ENCODE measurements at places on chromosomes 1 and 21.

DNA sequence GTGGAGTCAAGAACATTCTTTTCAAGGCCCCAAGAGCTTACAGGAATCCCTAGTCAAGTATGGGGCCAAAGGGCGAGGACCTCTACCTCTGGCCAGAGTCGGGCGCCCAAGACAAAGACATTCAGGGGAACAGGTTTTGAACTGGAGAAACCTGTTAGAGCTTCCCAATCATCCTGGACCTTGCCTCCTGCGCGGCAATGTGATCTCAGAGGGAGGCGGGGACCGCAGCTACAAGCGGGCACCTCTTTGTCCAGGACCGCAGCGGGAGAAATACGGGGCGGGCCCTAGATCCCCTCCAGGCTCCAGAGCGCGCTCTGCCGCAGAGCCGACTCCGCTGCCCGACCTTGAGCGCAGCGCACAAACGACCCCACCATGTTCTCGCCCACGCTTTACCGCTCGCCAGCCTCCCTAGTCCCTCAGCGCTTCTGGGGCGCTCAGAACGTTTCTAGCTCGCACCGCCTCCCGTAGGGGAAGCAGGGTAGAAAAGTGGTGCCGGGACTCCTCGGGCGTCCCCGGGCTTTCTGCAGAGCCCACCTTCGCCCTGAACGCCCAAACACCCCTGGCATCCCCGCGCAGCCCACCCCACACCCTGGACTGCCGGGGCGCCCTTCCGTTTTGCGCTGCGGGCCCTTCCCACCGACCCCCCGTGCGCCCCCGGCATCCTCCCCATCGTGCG lies 28.1 kb downstream of the RABIF start:
- DNase-seq: no peak

- DNase-seq: no peak
These were observed 46.5 kb upstream of the GREM2 start for GRCh38 chr1:240658312-240658960.

DNA sequence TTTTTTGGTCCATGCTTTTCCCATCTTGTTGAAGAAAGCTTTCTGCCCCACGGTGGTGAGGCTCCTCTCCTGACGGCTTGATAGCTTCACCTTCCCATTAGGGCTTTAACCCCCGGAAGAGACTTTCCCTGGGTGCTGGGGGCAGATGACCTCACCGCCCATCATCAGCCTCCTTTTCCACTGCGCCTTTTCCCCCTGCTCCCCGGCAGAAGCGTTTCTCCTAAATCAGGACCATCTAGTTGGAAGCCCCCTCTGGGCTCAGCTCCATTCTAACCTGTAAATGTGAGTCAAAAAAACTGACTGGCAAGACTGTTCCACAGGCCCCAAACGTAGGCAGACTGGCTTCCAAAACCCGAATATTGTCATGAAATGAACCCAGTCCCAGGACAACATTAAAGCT lies 6.7 kb downstream of the POFUT2 start:
- DNase-seq: no peak

- no peak for DNase-seq
These were observed 139.8 kb downstream of the RYR2 start for GRCh38 chr1:237181743-237182317.

DNA sequence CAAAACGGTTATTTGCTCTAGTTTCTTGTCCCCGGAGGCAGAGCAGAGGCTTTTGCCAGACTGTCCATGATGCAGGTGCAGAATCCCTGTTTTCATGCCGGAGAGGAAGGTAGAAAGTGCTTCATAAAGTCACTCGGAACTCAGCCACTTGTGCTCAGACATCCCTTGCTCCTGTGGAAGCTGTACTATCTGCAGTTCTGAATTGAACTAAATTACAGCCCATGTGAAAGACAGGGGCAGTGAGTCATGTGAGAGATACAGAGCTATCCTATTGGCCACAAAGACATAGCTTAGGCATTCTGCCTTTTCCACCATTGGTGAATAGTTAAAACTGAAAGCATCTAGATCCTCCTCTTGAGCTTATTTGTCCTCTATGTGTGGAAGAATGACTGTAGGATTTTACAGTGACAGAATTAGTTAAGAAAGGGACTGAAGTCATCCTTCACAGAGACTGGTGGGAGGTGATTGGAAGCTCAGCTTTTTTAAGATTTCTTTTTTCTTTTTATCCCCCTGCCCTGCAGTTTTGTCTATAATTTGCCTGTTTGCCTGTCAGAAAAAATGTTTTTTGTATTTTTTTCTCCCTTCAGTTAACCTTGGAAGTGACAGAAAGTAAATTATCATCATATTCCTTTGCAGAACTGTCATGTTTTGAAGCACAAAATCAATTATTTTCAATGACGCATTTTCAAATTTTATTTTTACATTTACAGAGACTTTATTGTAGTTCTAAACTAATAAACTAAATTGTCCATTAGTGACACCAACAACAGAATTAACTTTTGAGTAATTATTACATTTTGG lies 298.6 kb downstream of the PTPRC start:
- DNase-seq: no peak

- no peak for DNase-seq
These were observed 30.6 kb upstream of the BMP8B start for GRCh38 chr1:39819091-39819812.

DNA sequence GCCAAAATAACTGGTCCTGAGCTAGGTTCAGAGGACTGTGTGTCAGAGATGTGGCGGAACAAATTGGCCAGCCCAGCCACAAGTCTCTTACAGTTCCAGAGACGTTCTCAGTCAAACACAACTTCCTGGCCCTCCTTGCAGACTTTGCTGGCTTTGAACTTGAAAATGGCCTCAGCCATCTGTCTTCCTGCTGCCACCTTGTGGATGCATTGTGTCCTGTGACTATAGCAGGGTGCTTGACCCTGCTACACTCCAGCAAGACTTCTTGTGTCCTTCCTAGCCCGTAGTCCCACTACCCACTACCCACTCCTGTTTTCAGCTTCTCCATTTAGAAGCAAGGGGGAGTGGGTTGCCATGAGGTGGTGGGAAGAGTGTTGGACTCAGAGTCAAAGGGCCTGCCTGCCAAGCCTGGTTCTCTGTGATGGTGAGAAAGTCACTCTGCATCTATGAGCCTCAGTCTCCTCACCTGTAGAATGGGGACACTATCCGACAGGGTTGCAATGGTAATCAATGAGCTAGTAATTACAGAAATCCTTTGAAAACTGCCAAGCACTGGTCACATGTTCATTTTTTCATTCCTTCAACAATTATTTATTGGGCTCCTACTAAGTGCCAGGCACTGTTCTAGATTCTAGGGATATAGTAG lies 109.9 kb downstream of the IGSF21 start:
- DNase-seq: no peak

DNA sequence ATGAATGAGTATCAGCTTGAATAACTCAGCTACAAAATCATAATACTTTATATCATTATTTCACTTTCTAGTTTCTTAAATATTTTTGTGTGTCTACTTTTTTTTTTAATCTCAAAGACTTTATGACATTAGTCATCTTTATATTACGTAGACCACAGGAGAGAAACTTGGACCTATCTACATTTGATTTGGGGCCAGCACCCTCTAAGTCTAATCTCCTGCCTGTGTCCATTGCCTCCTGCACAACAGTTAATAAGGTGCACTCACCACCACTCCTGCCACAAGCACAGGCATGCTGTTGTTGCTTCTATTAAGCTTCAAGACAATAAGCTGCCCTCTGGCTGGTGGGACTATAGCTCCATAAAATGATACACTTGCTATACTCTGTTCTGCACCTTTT lies 70.4 kb downstream of the DIRAS3 start:
- DNase-seq: no peak

GRCh38 chr1:178955391-178955954 lies 70.2 kb upstream of the FAM20B start:
- DNase-seq: no peak

Data from activated CD8-positive, alpha-beta memory T cell treated with anti-CD3 and anti-CD28 coated beads for 1 hour (primary cell).